ENCODE measurements at places on chromosomes 1 and 21. TPM values are rescaled to one million over a fixed set of nuclear protein-coding genes. Genes with fewer than 3 reads are reported as not detected.

DNA sequence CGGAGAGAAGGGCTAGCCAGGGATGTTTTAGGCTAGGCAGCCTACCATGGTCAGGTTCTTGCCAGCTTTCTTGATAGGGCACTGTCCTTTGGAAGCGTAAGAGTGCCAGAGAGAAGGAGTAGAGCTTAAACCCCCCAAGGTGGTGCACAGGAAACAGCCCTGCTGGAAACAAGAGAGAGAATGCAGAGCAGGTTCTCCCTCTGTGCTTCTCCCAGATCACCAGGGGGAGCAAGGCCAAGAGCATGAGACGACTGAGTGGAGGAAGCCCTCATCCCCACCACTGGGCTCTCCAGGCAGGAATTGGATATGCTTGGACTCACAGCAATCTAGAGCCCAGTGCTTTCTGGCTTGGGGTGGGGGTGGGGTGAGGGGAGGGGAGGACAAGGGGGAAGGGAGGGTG is 49.8 kb downstream of the ATP2B4 start:
- DNase-seq: peak; percentile 29

The PRAMEF2 gene
- total RNA-seq: not detected

DNA sequence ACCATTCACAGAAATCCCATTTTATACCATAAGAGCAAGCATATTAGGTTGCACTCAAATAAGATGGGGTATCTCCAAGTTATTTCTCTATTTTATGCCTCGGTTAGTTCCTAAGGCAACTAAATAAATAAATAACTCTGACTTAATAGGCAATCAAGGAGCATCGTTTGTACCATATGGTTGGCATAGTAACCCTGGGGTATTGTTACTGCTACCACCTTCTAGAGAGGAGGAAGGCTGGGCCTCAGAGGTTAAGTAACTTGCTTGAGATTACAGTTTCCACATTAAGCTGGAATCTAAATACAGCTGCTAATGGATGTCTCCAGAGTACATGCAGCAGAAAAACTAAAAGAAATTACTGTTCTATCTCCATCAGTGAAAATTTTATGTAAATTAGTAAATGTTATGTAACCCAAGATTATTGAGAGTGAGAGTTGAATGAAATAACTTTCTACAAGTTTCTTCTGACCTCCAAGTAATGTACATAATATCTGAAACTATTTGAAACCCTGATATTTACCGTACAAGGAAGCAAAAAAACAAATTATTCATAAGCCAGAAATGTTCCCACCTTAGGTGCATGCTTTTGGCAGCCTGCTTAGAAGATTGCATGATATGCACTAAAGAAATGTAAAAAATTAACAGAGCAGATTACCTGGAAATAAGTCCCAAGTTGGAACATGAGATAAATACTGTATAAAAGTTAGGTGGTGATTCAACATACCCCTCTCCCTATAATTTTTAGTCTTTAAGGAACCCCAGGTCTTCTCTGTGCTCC is 127.0 kb downstream of the CRB1 start:
- DNase-seq: no peak

DNA sequence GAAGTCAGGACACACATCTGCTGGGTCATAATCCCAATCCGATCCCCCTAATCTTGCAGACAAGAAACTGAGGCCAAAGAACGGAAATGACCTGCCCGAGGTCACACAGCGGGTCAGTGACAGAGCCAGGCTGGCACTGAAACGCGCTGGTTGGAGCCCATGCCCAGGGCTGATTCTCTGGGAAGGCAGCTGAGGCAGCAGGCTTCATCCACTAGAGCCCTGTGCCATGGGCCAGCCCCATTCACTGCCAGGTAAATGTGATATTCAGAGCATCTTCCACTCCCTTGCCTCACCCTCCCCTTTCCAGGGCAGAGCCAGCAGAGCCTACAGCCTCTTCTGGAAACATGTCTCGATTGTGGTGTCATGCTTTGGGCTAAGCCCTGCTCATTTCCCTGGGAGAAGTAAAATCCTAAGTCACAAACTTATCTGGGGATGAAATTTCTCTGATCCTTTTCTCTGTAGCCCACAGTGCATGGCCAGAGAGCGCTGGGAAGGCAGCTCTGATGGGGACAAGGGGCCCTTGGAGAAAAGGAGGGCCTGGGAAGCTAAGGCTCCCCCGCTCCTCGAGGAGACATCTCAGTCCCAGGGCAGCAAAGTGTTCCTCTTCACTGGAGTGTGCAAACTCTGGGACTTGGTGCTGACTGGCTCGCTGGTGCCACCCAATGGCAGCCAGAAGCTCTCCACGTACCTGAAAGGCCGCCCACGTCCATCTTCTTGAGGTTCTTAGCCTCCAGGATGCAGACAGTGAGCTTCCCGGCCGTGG is 110.4 kb downstream of the SYT2 start:
- peak; percentile 87 for DNase-seq

GRCh38 chr1:86823386-86823785 is 90.5 kb downstream of the SELENOF start:
- no peak for DNase-seq

DNA sequence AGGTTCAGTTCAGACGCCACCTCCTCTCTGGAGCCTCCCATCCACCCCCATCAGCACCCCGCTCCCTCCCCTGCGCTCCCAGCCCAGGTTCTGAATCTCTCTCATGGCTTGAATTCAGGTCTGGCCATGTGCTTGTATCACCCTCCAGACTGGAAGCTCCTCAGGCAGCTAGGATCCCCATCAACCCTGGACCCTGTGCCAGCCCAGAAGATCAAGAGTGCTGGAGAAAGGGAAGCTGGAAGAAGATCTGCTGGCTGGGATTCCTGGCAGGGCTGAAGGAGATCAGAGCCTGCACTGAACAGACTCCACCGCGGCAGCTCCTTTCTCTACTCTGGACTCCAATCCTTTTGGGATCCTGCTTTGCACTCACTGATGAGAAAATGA is 11.7 kb upstream of the TINAGL1 start:
- DNase-seq: no peak

DNA sequence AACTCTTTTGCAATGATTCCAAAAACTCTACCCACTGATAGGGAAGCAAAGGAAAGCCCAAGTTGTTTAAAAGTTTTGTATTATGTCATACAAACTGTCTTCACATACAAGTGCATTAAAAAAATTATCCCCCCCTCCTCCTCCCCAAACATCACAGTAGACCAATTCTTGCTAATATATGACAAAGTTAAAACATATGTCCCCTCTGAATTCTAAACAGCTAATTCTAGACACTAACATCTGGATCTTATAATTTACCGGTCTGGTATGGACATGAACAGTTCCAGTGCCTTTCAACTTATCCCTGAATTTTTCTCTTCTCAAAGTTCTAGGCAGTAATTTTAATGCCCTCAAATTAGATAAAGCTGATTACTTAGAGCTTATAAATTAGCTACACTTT is 13.4 kb downstream of the RIT1 start:
- no peak for DNase-seq

DNA sequence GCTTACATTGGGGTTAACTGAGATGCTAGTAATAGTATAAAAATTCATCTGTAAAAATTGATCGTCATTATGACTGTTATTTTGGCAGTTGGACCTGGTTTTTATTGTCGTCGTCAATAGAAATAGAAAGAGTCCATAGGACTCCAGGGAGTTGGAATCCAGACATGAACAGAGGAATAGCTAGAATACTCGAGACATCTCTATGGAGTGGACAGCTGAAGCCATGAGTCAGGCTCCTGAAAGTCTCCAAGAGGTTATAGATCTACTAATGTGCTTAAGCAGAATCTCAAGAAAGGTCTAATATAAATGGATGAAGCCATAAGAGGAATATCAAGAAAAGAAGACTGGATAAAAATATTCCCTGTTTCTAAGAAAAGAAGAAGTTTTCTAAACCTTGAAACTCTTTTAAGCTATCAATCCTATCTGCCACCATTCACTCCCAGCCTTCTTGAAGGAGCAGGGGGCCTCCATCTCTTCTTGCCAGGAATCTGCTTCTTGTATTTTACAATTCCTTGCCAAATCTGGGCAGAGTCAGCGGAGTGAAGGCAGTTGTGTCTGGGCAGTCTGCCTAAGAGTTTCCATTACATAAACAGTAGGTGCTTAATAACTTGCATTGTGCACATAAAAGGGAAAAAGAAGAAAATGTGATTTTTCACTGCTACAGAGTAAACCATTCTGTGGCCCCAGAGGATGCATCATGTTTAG is 163.3 kb downstream of the ST6GALNAC5 start:
- no peak for DNase-seq

DNA sequence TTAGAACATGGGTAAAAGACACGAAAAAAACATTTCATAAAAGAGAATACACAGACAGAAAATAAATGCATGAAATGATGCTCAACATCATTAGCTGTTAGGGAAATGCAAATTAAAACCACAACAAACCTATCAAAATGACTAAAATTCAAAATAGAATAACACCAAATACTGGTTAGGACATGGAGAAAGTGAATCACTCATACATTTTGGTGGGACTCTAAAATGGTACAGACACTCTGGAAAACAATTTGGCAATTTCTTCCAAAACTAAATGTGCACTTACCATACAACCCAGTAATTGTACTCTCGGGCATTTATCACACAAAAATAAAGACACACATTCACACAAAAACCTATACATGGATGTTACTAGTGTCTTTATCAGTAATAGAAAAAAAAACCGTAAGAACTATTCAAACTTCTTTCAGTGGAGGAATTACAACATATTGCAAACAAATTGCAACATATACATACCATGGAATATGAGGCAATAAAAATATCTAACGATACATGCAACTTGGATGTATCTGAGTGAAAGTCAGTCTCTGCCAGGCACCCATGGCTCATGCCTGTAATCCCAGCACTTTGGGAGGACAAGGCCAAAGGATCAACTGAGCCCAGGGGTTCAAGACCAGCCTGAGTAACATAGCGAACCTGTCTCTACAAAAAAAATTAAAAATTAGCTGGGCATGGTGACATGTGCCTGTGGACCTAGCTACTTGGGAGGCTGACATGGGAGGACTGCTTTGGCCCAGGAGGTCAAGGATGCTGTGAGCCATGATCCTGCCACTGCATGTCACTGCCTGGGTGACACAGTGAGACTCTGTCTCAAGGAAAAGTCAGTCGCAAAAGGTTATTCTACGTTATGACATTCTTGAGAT is 19.6 kb downstream of the HSF2BP start:
- no peak for DNase-seq
